Heart right ventricle (tissue), 16 donors: ENCODE measurements at places on chromosomes 2 and 18. TPM values are rescaled to one million over a fixed set of nuclear protein-coding genes. Genes with fewer than 3 reads are reported as not detected.
A peak's percentile ranks its signal among the peaks of the same experiment; 100 is the strongest.

- no peak for DNase-seq
Observed at GRCh38 chr2:122236152-122236874, 480.9 kb downstream of the TSN start.

DNA sequence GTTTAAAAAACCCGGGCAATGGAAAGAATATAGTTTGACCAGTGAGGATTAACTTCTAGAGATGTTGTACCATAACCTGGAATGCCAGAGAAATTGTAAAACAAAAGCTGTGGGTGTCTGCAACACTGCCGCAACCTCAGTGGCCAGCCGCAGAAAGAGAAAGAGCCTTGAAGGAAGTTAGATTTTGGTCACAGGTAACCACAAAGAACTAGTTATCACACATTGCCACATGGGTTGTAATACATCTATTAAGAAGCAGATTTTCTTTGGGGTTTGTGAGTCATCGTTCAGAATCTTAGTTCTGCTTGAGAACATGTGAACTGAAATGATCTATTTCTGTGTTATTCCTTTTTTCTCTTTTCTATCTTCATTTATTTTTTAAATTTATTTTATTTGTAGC lies 222.9 kb upstream of the AGAP1 start:
- DNase-seq: no peak

DNA sequence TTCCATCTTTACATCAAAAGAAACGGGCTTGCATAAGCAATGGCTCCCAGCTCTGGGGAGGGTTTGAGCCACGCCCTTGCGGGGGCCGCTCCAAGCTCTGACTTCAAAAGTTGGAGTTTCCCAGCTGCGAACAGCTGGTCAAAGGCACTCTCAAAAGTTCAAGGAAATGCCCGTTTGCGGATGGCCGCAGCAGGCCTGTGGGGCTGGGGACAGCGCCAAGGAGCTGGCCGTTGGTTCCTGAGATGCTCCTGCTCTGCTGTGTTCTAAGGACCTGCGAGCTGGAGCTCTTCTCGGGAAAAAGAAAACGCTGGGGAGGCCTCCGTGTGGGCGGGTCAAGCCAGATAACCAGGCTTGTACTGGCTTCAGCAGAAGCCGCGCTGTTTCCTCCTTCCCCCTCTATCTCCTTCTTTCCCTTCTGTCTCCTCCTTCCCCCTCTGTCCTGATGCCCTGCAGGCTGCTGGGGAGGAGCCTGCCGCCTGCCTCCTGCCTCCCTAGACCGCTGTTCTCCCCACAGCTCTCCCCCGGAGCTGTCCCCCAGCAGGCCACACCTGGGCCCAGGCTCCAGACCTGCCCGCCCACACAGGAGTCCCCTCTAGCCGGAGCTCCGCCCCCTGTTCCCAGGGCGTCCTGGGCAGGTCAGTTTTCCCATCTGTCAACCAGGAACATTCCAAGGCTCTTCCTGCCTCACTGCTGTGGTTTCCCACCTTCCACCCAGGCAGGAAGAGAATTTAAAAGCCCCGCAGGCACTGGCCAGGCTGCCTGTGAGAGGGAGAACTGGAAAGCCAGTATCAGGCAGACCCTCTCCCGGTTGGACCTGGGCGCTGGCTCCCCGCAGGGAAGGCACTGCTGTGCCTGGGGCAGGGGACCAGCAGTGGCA lies 14.1 kb downstream of the KLF11 start:
- peak; percentile 69 for DNase-seq

- DNase-seq: no peak
Observed at GRCh38 chr18:9474108-9474982, 968 bp upstream of the RALBP1 start.

DNA sequence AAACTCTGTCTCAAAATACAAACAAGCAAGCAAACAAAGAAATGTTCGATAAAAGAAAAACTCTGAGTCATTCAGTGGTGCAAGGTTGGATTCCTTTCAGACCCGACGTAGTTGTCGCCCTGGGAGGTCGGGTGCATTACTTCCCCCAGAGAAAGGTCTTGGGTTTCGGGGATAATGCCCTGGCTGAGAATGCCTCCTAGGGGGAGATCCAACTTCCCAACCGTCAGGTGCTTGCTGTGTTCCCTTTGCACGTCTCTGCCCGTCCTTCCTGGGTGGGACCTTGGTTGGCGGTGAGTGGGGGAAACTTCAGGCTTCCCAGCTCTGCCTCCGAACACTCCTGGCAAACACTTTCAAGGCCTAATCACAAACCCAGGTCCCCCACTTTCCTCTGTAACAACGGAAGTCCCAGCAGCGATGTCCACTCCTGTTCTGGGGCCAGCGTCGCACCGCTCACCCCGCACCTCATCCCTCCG lies 609 bp downstream of the TPGS2 start:
- DNase-seq: peak; percentile 5

DNA sequence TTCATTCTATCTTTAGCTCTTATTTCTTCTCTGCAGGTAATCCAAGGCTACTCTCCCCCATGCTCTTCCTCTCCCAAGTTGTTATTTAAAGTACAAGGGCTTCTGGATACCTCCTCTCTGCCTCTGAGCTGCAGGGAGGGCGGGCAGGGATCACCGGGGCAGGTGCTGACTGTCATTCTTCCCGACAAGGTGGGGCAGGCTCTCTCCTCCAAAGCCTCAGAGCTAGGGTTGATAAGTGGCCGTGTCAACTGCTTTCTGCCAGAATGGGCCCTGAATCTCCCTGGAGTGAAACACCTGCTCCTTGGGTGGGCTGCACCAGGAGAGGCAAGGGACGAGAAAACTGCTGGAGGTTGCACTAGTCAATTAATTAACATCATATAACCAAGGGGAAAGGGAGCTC lies 250.3 kb downstream of the SLC4A3 start:
- DNase-seq: no peak

DNA sequence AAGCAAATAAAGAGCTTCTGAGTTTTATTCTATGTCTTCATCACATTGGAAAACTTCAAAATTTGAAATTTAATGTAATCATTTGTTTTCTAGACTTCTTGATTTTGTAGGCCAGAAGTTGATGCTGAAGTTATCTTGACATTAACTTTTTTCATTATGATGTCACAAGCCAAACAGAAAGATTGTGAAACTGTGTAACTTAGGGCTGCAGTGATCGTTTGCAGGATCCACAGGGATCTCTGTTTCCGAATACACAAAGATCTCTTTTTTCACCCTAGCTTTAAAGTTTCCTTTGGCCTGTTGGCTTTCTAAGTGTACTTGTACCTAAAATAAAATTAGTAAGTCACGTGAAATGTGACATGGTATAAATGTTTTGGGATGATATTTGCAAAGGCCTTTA lies 594.9 kb upstream of the CDH2 start:
- DNase-seq: no peak

DNA sequence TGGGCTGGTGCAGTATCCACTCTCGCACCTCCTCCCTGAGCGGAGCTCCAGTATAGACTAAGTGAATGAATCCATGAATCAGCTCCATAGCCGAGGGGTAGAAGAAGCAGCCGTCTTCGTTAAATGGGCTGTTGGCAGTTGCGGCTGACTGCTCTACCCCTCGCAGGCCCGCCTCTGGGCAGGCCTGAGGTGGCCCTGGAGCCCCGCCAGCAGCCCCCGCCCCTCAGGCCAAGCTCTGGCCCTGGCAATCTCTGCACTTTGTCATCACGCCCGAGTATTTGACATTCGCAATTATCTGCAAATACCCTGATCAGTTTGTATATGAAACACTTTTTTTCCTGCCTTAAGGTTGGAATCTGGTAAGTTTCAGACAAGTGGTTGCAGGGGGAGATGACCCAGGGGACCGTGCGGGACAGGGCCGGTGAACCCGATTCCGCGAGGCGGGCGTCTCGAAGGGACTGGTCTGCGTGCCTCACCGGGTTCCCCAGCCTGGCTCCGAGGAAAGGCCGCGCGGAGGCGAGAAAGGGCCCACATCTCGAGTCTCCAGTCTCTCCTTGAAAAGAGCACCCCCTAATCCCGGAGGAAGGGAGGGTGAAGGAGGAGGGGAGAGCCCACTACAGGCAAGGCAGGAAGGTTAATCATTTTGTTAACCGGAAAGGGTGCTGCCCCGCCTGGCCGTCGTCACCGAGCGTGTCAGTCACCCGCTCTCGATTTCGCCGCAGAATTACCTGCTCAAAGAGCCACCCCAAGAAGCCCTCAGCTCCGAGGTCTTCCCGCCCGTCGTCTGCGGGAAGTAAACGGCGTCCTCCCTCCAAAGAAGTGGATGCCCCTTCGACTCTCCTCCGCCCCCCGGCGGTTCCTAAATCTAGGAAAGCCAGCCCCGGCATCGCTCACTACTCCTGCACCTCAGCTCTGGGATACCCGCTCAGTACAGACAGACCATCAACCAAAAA lies 11.1 kb upstream of the SATB2 start:
- no peak for DNase-seq

DNA sequence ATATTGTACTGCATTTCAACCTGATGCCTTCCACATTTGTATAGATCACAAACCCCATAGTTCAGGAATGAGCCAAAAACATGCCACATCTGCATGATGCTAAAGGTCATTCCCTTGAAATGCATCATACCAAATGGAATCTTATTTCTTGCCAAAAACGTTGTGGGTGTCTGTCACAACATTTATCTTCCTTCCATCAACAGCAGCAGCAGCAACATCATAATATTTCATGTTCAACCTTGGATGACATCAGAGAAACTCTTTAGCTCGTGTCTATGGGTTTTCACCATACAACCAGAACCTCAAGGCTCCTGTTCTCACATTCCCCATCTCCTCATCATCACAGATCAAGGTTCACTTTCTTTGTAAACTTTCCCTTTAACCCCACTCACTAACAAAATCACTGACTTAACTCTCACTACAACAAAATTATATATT lies 221.3 kb upstream of the CTAGE1 start:
- DNase-seq: no peak

DNA sequence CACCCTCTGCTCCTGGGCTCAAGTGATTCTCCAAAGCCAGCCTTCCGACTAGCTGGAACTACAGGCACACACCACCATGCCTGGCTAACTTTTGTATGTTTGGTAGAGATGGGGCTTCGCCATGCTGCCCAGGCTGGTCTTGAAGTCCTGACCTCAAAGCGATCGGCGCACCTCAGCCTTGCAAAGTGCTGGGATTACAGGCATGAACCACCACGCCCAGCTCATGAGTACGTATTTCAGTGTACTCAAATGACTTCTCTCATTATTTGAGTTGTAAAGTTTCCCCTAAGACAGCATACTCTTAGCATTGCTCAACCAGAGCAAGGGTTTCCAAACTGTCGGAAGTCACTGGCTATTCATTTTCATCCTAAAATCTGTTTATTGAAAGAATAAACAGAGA lies 40.3 kb downstream of the IMPA2 start:
- DNase-seq: no peak

DNA sequence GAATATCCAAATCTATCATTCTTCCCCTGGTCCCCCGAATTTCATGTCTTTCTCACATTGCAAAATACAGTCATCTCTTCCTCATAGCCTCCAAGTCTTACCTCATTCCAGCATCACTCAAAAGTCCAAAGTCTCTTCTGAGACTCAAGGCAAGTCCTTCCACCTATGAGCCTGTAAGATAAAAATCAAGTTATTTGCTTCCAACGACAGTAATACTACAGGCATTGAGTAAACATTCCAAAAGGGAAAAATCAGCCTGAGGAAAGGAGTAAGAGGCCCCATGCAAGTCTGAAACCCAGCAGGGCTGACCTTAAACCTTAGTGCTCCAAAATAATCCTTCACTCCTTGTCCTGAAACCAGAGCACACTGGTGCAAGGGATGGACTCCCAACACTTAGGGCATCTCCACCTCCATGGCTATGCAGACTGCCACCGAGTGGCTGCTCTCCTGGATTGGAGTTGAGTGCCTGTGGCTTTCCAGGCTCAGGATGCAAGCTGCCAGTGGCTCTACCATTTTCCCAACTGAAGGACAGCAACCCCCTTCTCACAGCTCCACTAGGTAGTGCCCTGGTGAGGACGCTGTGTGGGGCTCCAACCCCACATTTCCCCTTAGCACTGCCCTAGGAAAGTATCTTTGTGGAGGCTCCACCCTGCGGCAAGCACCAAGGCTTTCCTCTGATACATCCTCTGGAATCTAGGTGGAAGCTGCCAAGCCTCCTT lies 16.3 kb downstream of the DTNA start:
- no peak for DNase-seq

GRCh38 chr2:5263291-5263690 lies 428.9 kb upstream of the SOX11 start:
- DNase-seq: no peak

DNA sequence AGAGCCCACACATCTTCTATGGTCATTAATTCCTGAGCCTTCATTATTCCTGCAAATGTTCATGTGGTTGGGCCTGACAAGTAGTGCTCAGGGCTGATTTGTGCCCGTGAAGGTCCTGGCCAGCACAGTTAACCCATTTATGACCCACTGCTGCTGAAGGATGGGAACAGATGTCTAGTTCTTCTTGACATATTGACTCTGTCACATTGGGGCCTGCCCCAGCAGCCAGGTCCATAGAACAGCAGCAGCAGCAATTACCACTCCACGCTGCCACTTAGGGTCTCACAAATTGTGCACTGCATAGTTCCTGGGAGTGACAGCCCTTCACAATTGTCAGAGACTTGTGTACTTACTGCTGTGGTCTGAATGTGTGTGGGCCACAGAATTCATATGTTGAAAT lies 442.3 kb upstream of the RGPD4 start:
- DNase-seq: no peak

DNA sequence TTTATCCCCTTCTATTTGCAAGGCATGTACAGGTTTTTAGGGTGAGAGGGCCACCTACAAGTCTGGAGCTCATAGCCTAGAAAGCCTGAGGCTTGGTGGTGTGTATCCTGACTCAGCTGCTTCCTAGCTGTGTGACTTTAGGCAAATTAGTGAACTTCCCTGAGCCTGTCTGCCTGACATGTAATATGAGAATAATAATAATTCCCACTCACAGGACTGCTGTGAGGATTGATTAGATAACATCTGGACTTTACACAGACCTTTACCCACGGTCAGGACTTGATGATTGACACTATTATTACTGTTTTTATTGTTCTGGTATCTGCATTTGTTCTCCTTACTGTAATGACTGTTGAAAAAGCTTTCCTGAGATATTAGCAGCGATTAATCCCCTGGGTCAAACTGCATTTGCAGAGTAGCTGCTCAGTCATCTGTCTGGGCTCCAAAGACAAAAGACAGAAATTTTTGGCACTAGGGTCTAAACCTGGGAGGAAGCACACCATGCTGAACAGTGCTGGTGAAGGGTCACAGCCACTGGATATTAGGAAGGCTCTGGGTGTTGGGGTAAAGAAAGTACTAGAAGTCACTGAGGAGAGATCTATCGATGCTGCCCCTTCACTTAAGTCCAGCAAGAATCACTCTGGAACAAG lies 276.5 kb upstream of the FN1 start:
- no peak for DNase-seq

DNA sequence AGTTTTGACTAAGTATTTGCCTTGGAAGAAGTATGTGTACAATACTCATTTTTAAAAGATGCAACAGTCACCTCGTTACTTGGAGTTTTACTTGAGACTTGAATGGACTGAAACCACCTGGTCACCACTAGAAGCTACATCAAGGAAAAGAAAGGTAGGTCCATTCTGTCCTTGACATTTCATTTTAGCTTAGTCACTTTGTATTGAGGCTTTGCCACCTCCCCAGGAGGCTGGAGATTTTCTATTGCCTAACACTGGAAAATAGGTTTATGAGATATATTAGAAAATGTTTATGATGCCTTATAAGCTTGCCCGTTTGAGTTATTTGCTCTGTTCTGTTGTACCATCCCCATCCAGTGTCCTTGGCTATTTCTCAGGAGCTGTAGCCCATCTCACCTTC lies 107.9 kb upstream of the ETAA1 start:
- DNase-seq: no peak

GRCh38 chr2:4140281-4140970 lies 437.1 kb downstream of the DCDC2C start:
- no peak for DNase-seq

- DNase-seq: no peak
Observed at GRCh38 chr2:42001711-42002201, 46.1 kb upstream of the PKDCC start.

Gene SP9
- not detected for total RNA-seq

Gene ACMSD
- total RNA-seq: not detected

Gene IL1RN
- total RNA-seq: 0.22 TPM

Gene COL4A4
- total RNA-seq: 11.4 TPM

Gene SLC9A2
- 0.17 TPM for total RNA-seq
